Upper lobe of left lung (tissue), 6 donors: ENCODE measurements at places on chromosomes 5 and 9. TPM values are rescaled to one million over a fixed set of nuclear protein-coding genes. Genes with fewer than 3 reads are reported as not detected.

The PCDHGC4 gene
- 0.69 TPM for total RNA-seq

The GPR151 gene
- not detected for total RNA-seq

The LHX6 gene
- total RNA-seq = 1.4 TPM

The TAS2R1 gene
- total RNA-seq = not detected

The C8G gene
- not detected for total RNA-seq

The QRFP gene
- total RNA-seq = not detected

The DNAJA1 gene
- total RNA-seq = 141 TPM

The EPB41L4A gene
- total RNA-seq = 15.9 TPM

The MARCOL gene
- not detected for total RNA-seq

The SHISAL2B gene
- total RNA-seq = not detected

The GRXCR2 gene
- not detected for total RNA-seq

The CCNJL gene
- total RNA-seq = 22.0 TPM

DNA sequence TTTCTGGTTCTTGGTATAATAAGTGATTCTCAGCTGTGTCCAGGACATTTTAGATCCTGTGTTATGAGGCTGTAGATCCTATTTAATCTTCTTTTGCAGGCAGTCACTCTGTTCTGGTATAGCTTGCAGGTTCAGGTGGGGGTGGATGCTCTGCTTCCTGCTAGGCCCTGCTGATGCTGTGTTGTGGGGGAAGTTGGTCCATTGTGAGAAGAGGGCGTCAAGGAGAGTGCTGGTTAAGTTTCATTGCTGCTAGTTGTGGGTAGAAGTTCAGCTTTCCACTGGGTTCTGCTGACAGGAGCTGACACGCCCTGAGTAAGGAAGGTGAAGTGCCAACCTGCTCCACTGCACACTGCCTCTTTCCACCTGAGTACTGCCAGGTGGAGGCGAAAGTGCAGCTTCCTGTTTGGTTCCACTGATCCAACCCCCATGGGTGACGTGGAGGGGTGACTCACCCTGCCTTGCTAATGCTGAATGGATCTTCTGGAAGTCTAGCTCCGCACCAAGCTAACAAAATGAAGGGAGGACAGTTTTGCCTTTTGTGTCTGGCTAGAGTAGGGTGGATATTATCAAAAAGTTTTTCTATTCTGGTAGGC, 16.3 kb downstream of the NMRK1 start:
- DNase-seq = peak; percentile 92

DNA sequence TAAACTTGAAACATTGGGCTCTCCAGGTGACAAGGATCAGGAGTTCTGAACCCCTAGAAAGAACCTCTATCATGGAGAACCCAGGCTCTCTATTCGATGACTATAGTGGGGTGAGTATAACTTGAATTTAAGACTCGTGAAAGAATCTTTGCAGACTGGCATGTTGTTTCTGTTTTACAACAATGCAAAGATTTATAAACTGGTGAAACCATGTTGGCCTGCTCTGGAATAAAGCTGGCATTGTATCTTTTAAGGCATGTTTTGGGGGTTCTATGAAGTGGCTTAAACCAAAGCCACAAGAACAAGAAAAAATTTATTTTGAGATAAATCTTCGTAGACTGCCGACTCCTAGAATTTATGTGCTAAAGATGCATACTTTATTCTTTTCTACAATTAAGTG, 9.8 kb upstream of the GDNF start:
- DNase-seq = no peak

- no peak for DNase-seq
Observed at GRCh38 chr9:123064716-123065115, 31.2 kb downstream of the GPR21 start.

DNA sequence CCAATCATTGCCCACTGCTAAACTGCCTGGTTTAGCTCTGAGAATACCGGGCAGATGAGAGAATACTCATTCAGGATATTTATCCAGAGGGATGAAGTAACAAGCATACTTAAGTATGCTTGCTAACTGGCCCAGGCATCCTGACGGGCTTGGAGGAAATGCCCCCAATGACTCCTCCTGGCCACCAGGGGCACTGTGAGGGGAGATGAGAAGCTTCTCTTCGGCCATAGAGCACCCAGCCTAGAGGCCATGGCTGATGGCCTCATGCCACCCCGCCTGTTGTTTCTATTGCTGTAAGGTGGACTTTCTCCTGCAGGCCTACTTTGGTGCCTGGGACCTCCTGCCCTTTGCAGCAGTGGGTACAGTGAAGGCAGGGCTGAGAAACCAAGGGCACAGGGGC, 134.5 kb upstream of the FSTL4 start:
- DNase-seq = no peak

DNA sequence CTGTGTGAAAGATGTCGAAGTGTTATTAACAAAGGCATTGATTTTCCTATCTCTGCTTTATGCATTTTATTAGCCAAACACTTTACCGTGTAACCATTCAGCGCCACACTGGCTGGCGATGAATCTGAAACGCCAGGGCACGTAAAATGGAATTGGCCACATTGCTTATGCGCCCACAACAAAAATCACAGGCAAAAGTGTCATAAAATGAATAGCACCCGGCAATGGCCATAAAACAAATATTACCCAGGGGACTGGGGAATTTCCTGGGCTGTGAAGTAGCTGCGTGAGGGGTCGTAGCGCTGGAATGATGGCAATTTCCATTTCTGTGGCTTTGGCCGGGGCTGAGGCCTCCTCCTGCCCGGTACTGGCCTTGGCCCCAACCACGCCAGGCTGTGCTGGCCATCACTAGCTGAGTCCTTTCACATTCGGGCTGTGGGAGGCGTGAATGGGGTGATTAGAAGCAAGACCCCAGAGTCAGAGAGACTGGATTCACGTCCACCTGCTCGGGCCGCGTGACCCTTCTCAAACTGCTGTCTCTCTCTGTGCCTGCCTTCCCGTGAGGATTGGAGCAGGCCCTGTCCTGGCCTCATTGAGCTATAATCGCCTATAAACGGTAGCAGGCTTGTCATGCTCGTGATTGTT, 254.5 kb downstream of the PBX3 start:
- DNase-seq = no peak

GRCh38 chr5:143707806-143708205, 104.2 kb upstream of the HMHB1 start:
- no peak for DNase-seq

DNA sequence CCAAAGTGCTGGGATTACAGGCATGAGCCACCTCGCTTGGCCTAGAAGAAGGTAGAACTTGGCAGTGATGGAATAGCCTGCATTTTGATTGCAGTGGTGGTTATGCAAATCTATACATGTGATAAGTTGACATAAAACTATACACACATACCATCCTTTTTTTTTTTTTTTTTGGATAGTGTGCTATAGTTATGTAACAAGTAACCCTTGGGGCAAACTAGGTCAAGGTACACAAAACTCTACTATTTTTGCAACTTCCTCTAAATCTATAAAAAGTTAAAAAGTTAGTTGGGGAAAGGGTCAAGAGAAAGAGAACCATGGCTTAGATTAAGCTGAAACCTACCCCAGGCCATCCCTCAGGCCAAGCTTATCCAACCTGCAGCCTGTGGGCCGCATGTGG, 11.1 kb downstream of the TRIM14 start:
- no peak for DNase-seq

DNA sequence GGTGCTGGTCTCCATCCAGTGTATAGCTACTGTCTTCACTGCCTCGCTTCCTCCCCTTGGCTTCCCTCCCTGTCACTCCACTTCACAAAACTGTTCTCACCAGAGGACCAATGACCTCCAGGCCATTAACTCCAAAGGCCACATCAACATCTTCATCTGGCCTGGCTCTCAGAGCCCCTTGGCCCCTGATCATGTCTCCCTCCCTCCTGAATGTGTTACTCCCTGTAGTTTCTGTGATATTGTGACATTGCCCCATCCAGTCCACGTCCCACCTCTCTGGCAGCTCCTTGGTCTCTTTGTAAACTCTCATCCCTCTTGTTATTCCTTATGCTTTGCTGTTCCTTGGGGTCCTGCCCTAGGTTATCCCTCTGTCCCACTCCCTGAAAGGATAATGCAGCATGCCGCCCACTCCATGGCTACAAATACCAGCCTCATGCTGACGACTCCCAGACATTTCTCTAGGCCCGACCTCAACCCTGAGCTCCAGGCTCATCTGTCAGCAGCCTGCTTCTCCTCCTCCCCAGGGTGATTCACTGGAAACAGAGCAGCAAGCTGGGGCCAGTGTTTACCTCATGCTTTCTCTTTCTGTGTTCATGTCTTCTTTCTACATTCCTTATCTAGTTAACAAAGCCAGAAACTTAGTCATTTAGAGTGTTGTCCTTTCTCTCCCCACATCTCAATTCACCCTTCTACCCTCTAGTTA, 312.2 kb downstream of the SPOCK1 start:
- no peak for DNase-seq

DNA sequence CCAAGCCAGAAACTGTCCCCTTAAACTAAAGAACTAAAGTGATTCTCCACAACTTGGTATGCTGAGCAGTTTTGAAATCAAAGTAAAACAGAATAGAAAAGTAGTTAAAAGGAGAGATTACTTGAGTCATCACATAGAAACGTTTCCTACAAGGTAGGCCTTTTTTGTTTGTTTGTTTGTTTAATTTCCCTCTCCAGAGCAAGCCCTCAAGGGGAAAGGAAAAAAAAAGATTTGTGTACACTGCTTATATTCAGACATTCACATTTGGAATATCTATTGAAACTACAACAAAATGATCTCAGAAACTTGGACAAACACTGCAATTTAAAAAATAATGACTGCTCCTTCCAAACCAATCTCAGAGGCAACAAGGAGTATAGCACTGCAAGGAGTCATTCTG, 304.7 kb upstream of the NREP start:
- DNase-seq = no peak

GRCh38 chr9:97038611-97039513, at the start of gene CTSV:
Gene CTSV, minus strand, starts transcription at chr9:97039142. Its CDS starts 1,099 bp downstream, at chr9:97038043.
- DNase-seq = peak; percentile 97

DNA sequence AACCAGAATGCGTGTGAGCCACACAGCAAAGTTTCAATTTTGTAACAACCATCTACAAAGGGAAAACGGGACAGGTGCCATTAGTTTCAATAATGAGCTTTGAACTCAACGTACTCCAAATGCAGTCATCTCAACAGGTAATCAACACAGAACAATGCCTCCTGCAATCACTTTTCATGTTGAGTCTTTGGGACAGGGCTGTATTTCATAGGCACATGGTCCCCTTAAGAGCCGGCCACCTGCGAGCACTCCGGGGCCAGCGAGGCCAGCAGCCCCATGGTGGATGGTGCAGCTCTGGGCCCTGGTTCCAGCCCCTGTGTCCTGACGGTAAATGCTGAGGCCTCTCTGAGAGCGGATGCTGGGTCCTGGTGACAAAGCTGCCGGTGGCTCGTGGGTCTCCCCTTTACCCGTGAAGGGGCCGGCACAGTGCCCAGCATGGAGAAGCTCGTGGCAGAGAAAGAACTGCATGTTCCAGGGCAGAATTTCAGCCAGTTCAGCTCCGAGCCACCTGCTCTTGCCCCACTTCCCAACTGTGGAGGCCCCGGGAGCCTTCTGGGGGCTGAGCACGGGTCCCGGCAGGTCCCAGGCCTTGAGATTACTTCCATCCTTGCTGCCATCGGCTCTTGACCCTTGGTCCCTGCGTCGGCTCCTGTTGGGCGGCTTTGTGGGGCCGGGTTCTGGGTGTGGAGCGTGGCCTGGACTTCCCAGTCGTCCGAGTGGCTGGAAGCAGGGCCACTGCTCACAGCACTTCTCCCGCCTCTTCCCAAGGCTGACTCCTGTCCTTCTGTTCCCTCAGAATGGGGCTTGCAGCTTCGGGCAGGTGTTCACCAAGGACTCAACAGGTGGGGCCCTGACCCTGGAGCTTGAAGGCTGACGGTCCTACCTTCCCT, 26.1 kb upstream of the RNU6ATAC start:
- DNase-seq = peak; percentile 64

DNA sequence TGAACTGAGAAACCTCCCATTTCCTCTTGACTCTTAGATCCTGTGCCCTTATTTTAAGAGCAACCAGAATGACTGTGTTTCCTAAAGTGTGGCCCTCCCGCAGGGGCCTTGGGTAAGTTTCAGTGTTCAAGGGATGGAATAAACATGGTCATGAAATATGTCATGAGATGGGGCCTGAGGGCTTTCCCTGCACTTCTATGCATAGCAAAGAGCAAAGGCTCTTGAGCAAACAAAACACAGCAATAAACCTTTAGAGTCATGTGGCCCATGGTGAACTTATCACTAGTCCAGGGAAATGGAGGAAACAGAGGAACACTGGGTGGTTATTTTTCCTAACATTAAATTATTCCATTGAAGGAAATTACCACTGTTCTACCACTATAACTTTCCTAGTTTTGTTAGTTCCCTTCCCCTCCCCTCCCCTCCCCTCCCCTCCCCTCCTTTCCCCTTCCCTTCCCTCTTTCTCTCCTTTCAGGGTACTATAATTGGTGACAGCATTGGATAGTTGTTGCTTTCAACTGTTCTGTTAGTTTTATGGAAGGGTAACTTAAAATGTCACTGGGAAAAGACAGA, 72.4 kb downstream of the CTSL start:
- no peak for DNase-seq

DNA sequence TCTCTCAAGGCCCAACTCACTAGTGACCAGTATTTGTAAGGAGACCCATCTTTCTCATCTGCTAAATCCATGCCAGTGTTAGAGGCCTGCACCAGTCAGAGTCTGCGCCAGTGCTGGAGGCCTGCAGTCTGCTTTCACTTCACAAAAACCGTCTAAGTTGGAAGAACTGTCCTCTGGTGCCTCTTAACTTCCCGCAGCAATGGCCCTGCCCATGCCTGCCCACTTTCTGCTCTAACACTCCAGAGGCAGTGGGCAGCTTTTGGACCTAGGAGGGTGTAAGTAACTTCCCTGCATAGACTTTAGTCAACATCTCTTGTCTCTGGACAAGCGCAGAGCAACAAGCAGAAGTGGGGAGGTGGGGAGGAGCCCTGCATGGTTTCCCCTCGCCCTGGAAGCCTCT, 152.9 kb downstream of the AUH start:
- no peak for DNase-seq

GRCh38 chr5:61420016-61420415, 88.0 kb downstream of the ZSWIM6 start:
- no peak for DNase-seq

DNA sequence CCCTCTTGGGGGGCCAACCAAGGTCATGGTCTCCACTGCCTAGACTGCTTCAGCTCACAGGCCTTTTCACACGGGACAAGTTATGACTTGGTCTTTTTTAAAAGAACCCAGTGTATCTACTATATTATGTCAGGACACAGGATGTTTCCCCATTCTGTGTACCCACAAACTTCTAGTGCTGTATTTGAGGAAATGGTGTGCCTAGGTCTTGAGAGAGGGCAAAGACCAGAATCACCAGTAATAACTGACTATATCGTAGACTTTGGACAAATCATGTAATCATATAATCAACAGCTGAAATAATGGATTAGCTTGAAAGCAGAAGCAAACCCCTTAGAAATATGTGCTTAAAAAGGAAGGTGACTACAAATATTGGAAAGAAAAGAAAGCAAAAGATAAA, 133.3 kb downstream of the ARL15 start:
- no peak for DNase-seq

DNA sequence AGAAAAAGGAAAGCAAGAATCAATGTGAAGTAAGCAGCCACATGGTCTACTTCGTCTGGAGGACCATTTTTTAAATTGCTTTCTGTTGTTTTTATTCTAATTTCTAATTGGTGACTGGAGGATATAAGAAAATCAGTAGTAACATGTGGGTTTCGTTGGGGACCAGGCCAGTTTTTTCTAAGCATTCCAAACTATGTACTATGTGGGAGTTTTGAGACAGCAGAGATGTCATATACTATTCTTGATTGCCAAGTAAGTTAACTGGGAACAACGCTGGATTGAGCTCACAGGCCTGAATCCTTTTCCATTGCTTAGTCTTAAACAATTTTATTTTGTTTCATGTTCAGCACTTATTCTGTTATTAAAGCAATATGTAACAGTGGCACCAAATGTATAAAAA, 225.7 kb downstream of the TMEM167A start:
- no peak for DNase-seq
